ENCODE measurements at places on chromosomes 3 and 15. TPM values are rescaled to one million over a fixed set of nuclear protein-coding genes. Genes with fewer than 3 reads are reported as not detected.

- no peaks in the 10 kb centered on the region for H3K27me3 ChIP-seq
- no peak overlapping the region for H3K4me3 ChIP-seq
- no peak for DNase-seq
- no peaks in the 10 kb centered on the region for H3K4me1 ChIP-seq
Measured at GRCh38 chr15:23073890-23074646, 34.7 kb upstream of the TUBGCP5 start.

DNA sequence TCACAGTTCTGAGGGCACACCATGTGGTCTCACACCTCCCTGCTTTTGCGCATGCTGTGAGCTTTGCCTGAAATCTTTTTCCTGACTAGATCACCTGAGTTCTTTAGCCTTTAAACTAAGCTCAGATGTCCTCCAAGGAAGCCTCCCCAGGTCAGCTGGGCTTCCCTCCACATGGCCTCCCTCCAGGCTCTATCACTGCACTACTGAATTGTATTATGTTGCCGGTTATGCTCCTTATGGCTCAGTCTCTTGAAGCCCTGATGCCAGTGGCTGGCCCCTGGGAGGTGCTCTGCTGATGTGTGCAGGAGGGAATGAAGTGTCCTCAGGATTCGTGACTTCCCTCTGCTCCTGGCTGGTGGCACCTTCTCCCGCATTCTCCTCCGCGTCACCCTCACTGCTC lies 93.3 kb upstream of the BLM start:
- no peak overlapping the region for H3K4me3 ChIP-seq
- DNase-seq = no peak
- H3K27me3 ChIP-seq = no peaks in the 10 kb centered on the region
- H3K27ac ChIP-seq = no peak overlapping the region
- H3K36me3 ChIP-seq = peaks cover 55% of the 10 kb centered on the region

- H3K4me1 ChIP-seq = no peaks in the 10 kb centered on the region
- H3K4me3 ChIP-seq = no peak overlapping the region
- H3K36me3 ChIP-seq = no peaks in the 10 kb centered on the region
- no peak overlapping the region for H3K27ac ChIP-seq
- no peaks in the 10 kb centered on the region for H3K27me3 ChIP-seq
Measured at GRCh38 chr3:188819939-188820338, 351.8 kb upstream of the TPRG1 start.

- no peaks in the 10 kb centered on the region for H3K4me1 ChIP-seq
- H3K4me3 ChIP-seq = no peak overlapping the region
- no peaks in the 10 kb centered on the region for H3K36me3 ChIP-seq
Measured at GRCh38 chr15:91973481-91973880, 120.0 kb downstream of the SLCO3A1 start.

GRCh38 chr15:92763459-92763858 lies 107.9 kb upstream of the FAM174B start:
- H3K27ac ChIP-seq = no peak overlapping the region
- H3K4me3 ChIP-seq = no peak overlapping the region
- H3K4me1 ChIP-seq = no peaks in the 10 kb centered on the region

DNA sequence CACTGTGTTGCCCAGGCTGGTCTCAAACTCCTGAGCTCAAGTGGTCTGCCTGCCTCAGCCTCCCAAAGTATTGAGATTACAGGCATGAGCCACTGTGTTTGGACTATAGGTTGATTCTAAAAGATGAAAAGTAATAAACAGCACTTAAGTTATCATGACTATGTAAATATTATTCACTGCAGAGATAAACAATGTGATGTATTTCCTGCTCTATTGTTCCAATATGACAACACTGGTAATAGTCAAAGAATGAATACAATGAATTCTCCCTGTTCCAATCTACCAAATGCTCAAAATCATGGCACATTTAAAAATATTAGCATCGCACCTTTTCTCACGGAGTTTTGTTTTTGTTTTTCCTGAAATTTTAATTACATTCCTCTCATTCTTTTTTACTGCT lies 36.8 kb upstream of the TBL1XR1 start:
- H3K27ac ChIP-seq = no peak overlapping the region
- no peak overlapping the region for H3K4me3 ChIP-seq
- H3K36me3 ChIP-seq = no peaks in the 10 kb centered on the region
- no peak for DNase-seq
- peaks cover 3% of the 10 kb centered on the region for H3K4me1 ChIP-seq

- no peaks in the 10 kb centered on the region for H3K36me3 ChIP-seq
- H3K27me3 ChIP-seq = peaks cover 5% of the 10 kb centered on the region
- no peak for DNase-seq
- H3K4me1 ChIP-seq = no peaks in the 10 kb centered on the region
Measured at GRCh38 chr15:73856458-73857192, 16.7 kb upstream of the TBC1D21 start.

DNA sequence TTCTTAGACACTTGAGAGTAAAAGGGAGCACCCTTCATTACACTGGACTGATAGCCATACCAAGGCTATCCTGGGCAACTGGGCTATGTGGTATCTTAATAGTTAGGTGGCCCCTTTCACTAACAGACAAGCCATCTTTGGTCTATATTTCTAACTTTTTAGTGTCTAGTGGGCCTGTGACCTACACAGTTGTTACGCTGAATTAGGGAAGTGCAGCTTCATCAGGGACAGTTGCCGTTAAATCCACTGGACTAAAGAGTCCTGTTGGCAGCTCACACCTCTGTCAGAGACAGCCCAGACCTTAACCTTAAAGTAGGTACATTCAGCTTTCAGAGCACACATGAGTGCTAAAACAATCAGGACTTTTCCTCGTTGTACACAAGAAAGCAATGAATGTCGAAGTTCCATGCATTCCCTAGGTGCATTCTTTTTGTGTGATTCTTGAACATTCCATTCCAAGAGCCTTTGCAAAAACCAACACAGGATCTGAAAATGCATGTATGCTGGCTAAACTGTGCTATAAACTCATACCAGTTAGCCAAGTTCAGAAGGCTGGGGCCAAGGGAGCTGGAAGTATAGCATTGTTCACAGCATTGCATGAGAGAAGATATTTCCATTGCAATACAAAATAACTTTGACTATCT lies 230.2 kb upstream of the EIF1B start:
- no peak overlapping the region for H3K27ac ChIP-seq
- DNase-seq = no peak
- H3K36me3 ChIP-seq = no peaks in the 10 kb centered on the region
- no peaks in the 10 kb centered on the region for H3K4me1 ChIP-seq
- no peaks in the 10 kb centered on the region for H3K27me3 ChIP-seq
- H3K4me3 ChIP-seq = no peak overlapping the region

- no peak for DNase-seq
- H3K4me3 ChIP-seq = no peak overlapping the region
- H3K4me1 ChIP-seq = no peaks in the 10 kb centered on the region
- no peaks in the 10 kb centered on the region for H3K36me3 ChIP-seq
- H3K27ac ChIP-seq = no peak overlapping the region
- H3K27me3 ChIP-seq = no peaks in the 10 kb centered on the region
Measured at GRCh38 chr3:188316723-188317070, 162.7 kb downstream of the LPP start.

GRCh38 chr15:38085931-38086568 lies 151.6 kb downstream of the TMCO5A start:
- no peak for DNase-seq
- no peaks in the 10 kb centered on the region for H3K4me1 ChIP-seq
- H3K27ac ChIP-seq = no peak overlapping the region
- H3K27me3 ChIP-seq = no peaks in the 10 kb centered on the region
- H3K4me3 ChIP-seq = no peak overlapping the region

GRCh38 chr15:85584872-85585271 lies 204.5 kb downstream of the AKAP13 start:
- H3K27ac ChIP-seq = no peak overlapping the region
- no peaks in the 10 kb centered on the region for H3K27me3 ChIP-seq
- no peak overlapping the region for H3K4me3 ChIP-seq

DNA sequence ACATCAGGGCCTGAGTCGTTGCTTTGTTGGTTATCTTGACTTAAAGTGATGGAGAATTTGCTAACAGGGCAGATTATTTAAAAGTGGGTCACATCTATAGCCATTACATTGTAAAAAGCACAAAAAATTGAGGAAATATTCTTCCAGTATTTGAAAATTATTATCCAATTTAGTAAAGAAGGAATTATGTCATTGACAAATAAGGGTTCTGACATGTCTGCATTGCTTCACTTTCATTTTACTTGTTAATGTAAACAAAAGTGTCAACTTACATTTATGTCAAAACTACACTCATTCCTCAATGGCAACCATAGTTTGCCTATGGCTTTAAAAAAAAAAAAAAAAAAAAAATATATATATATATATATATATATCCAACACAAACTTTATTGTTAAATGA lies 3.4 kb upstream of the PARP14 start:
- no peaks in the 10 kb centered on the region for H3K27me3 ChIP-seq
- H3K36me3 ChIP-seq = no peaks in the 10 kb centered on the region
- H3K4me1 ChIP-seq = peaks cover 24% of the 10 kb centered on the region
- H3K27ac ChIP-seq = no peak overlapping the region
- H3K4me3 ChIP-seq = no peak overlapping the region

DNA sequence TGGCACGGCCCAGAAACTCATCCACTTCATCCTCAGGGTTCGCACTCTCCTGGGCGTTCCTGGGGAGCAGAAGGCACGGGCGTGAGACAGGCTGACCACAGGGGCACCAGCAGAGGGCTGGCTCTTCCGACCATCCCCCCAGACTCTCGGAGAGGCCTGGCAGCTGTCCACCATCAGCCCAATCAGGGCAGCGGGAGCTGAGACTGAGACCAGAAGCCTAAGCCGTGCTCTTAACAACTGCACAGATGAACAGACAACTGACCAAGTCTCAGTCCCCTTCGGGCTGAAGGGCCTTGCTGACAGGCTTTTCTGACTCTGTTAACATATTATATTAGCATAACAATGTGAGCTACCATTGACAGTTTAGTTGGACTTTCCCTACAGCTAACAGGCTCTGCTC lies 118.0 kb downstream of the SEC22A start:
- no peak for DNase-seq
- H3K4me3 ChIP-seq = no peak overlapping the region
- H3K4me1 ChIP-seq = no peaks in the 10 kb centered on the region
- H3K27ac ChIP-seq = no peak overlapping the region
- no peaks in the 10 kb centered on the region for H3K36me3 ChIP-seq
- H3K27me3 ChIP-seq = no peaks in the 10 kb centered on the region

- DNase-seq = no peak
- no peaks in the 10 kb centered on the region for H3K36me3 ChIP-seq
- H3K27me3 ChIP-seq = no peaks in the 10 kb centered on the region
- H3K27ac ChIP-seq = no peak overlapping the region
- H3K4me3 ChIP-seq = no peak overlapping the region
Measured at GRCh38 chr3:43213631-43214030, 72.7 kb upstream of the SNRK start.

DNA sequence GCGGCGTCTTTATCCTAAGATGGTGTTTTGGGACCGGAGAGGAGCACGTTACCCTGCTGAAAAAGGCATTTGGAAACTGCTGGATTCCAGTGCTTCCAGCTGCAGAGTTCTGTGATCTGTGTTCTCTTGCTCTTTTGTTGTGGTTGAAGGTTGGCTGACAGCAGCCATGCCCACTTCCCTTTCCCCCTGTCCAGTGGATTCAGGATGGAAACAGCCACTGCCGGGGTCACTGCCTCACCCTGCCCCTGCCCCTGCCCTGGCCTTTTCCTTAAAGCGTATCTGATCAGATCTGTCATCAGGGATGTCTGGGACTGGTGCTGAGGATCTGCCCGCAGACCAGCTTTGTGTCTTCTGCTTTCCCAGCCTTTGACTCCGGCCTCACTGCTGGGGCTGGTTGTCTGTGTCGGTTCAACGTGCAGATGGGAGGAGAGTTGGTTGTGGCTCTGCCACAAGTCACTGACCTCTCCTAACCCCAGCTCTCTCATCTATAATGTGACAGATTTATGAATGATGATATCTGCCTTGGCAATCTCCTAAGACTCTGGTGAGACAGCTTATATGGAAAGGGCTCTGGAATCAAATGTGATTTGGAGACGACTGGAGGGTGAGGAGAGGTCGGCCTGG lies 219.4 kb upstream of the BHLHE40 start:
- no peaks in the 10 kb centered on the region for H3K27me3 ChIP-seq
- peaks cover 4% of the 10 kb centered on the region for H3K36me3 ChIP-seq
- no peak overlapping the region for H3K4me3 ChIP-seq
- no peak for DNase-seq

DNA sequence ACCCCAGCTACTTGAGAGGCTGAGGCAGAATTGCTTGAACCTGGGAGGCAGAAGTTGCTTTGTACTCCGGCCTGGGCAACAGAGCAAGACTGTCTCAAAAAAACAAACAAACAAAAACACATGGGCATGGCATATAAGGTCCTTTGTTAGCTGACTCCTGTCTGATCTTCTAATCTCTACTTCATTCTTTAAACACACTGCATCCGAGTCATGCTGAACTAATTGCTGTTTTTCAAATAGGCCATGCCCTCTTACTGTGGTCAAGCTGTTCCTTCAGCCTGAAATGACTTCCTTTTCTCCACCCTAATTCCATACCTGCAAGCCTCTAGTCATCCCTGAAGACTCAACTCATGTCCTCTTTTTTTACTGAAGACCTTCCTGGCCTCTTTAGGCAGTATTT lies 22.3 kb upstream of the SLMAP start:
- H3K36me3 ChIP-seq = no peaks in the 10 kb centered on the region
- no peak for DNase-seq
- no peak overlapping the region for H3K27ac ChIP-seq
- H3K4me1 ChIP-seq = no peaks in the 10 kb centered on the region
- no peak overlapping the region for H3K4me3 ChIP-seq

DNA sequence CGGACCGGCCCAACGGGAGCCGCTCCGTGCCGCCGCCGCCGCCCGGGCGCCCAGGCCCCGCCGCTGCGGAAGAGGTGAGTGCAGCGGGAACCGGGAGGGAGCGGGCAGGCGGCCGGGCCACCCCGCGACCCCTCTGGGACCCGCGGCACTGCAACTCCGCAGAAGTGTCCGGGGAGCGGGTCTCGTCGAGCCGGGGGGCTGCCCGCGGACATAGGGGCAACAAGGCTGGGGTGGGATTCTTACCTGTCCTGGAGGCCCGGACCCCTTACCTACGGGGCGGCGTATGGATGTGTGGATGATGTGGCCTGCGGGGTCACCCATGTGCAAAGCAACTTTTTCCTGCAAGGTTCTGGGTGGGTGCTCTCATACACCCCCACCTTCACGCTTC lies 361 bp downstream of the SEMA3F start:
- no peak for DNase-seq
- no peaks in the 10 kb centered on the region for H3K36me3 ChIP-seq
- no peak overlapping the region for H3K4me3 ChIP-seq
- H3K27me3 ChIP-seq = peaks cover 13% of the 10 kb centered on the region
- no peak overlapping the region for H3K27ac ChIP-seq
- peaks cover 9% of the 10 kb centered on the region for H3K4me1 ChIP-seq

DNA sequence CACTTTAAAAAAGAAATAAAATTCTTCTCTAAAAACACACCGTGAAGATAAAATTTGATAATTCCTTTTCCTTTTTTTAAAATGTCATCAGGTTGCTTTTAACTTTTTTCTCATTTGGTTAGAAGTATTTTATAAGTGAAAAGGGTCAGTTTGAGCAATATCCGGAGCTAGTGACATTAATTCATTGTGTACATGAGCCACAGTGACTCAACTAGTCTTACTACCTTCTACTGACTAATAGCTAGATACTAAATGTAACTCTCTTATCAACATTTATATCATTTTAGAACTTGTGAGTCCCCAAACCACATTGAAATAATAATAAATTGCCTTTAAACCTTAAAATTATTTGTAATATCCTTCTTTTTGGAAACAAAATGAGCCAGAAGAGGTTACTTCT lies 101.2 kb upstream of the ZBTB20 start:
- H3K4me3 ChIP-seq = no peak overlapping the region
- no peak overlapping the region for H3K27ac ChIP-seq
- no peaks in the 10 kb centered on the region for H3K36me3 ChIP-seq
- no peak for DNase-seq

Gene LSM3
- total RNA-seq = 14.1 TPM

Gene PCLAF
- 1.1 TPM for total RNA-seq

Gene FRMD5
- not detected for total RNA-seq

Gene ZDHHC19
- total RNA-seq = not detected

Gene MUC13
- not detected for total RNA-seq

Gene PRICKLE2
- not detected for total RNA-seq

Gene RTP3
- not detected for total RNA-seq

All from naive thymus-derived CD4-positive, alpha-beta T cell (primary cell).